ENCODE measurements at places on chromosomes 1 and 21.
A peak's percentile ranks its signal among the peaks of the same experiment; 100 is the strongest.

GRCh38 chr1:114454539-114454938 lies 56.5 kb downstream of the TRIM33 start:
- no peak for DNase-seq

GRCh38 chr1:178037510-178038253 lies 56.2 kb upstream of the RASAL2 start:
- no peak for DNase-seq

DNA sequence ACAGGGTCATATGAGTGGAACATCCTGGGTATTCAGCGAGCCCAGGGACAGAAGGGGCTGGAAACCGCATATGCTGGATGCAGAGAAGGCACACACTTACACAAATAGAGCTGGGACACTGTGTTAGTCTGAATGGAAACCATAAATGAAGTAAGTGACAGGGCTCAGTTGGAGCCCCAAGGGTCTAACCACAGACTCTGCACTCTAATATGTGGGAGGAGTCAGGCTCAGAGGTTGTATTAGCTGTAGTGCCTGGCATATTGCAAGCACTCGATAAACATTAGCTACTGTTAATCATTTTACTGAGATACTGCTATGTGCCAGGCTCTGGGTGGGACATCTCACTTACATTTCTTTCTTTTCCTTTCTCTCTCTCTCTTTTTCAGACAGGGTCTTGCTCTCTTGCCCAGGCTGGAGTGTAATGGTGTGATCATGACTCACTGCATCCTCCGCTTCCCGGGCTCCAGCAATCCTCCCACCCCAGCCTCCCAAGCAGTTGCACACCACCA lies 6.5 kb upstream of the OLIG1 start:
- no peak for DNase-seq

DNA sequence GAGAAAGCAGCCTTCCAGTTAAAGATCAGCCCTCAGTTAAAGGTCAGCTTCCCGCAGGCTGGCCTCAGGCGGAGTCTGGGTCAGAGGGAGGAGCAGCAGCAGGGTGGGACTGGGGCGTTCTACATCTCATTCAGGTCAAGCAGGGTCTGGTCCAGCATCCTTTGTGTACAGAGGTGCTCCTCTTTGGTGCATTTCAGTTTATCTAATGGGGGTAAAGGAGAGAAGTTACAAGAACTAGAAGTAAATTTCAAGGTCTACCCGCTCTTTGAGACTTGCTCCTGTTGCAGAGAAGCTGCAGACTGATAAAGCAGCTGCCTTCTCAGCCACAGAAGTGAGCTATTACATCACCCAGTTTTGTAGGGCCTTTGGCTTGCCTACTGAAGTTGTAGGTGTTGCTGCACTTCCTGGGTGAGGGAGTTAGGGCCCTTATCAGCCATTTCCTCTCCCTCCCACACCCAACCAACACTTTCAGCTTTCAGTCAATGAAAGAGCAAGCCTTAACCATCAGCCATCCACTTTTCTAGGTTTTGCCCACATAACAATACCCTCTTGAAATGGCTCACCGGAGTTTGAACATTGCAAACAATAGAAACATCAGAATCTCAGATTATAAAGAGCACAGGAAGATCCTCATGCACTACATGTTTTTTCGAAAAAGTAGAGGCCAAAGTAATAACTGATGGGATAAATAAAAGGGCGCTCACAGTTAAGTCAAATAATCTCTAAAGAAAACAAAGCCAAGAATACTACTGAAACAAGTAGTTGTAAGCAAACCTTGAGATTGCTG lies 2.8 kb upstream of the NUP210L start:
- peak; percentile 87 for DNase-seq

DNA sequence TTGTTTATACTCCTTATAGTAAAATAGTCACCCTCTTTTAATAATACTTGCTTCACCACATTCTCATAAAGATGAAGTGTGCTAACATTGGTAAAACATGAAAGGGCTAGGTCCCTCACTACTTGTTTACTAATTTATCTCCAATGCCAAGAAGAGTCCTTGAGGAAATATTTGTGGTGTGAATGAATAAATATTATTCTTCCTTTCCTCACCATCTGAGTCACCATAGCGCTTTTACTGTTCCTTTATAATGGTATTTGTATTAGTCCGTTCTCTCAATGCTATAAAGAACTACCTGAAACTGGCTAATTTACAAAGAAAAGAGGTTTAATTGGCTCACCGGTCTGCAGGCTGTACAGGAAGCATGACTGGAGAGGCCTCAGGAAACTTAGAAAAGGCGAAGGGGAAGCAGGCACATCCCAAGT lies 222.8 kb upstream of the ZRANB2 start:
- no peak for DNase-seq

GRCh38 chr21:38806153-38806941 lies 618 bp downstream of the ETS2 start:
- peak; percentile 19 for DNase-seq

DNA sequence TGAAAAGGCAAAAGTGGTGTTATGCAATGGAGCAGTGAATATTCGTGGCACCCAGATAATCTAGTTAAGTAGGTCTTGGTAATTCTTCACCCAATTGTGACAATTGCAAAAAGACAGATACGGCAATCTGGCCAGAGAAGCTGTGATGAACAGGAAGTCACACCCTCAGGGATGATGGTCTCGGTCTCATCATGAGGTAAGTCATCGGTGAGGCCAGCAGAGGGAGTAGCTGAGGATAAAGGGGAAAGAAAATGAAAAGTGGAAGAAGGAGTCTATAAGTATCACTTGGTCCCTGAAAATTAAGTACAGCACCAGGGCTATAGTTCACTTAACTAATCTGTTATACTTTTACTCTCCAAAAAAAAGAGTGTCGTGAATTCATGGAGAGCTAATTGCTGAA lies 258.8 kb upstream of the NCAM2 start:
- DNase-seq, result no peak

DNA sequence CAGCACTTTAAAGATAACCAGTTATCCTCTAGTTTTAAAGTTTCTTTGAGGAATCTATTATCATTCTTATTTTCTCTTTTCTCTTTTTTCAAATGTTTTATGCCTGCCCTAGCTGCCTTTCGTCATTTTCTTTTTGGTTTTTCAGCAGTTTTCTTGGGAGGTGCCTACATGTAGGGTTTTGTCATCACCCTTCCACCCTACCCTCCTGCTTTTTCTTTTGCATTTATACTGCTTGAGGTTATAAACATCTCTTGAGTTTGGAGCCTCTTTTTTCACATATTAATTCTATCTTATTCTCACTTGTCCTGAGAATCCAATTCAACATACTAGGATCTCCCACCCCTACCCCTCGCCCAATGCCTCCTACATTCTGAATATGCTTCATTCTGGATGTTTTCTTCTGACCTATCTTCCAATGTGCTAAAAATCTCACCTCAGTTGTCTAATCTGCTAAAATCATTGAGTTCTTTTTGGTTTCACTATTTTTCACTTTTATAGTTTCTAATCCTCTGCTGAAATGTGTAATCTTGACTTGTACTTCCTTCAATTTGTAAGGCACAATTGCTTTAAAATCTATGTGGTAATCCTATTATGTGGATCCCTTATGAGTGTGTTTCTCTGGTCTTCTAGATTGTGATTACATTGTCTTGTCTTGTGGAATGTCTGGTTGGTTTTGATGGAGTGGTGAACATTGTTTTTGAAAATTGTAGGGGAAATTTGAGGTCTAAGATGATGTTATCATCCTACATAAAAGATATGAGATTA lies 38.7 kb downstream of the MIA3 start:
- DNase-seq, result no peak

- no peak for DNase-seq
These were observed 1.3 kb upstream of the MPC2 start for GRCh38 chr1:167938080-167938636.

GRCh38 chr1:67713057-67713846 lies 28.3 kb downstream of the GADD45A start:
- DNase-seq, result no peak

GRCh38 chr21:44789880-44790279 lies 11.7 kb downstream of the UBE2G2 start:
- DNase-seq, result no peak

DNA sequence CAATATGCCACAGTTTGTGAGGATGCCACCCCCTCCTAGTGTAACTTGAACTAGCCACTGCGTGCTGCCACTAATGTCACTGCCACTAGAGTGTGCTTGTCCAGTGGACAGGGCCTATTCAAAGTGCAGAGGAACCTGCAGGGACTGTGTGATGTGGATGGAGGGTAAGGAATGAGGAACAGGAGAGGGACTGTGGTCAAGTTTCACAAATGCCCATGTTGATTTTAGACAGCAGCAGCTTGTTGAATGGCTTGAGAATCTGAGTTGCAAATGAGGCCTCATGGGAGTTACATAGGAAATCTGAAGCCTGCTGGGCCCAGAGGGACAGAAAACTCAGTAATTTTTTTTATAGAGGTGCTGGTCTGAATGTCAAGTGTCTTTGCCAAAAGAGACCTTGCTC lies 112.3 kb downstream of the HHAT start:
- no peak for DNase-seq

GRCh38 chr1:177206831-177207355 lies 36.1 kb downstream of the BRINP2 start:
- DNase-seq, result no peak

All from CD4-positive, alpha-beta T cell treated with Interleukin-6 at 100 ng/mL for 8 hours (primary cell).